ENCODE measurements at places on chromosomes 6 and 20. TPM values are rescaled to one million over a fixed set of nuclear protein-coding genes. Genes with fewer than 3 reads are reported as not detected.
A peak's percentile ranks its signal among the peaks of the same experiment; 100 is the strongest.

The SPATA25 gene
- total RNA-seq, result 0.41 TPM

The PLTP gene
- 61.0 TPM for total RNA-seq

- H3K4me1 ChIP-seq, result no peaks in the 10 kb centered on the region
- no peak for DNase-seq
- H3K27me3 ChIP-seq, result no peaks in the 10 kb centered on the region
- H3K36me3 ChIP-seq, result peaks cover 7% of the 10 kb centered on the region
- no peak overlapping the region for H3K4me3 ChIP-seq
These were observed 421.4 kb upstream of the ID4 start for GRCh38 chr6:19415605-19416326.

GRCh38 chr6:63643862-63644261, 8.3 kb downstream of the PHF3 start:
- peaks cover 35% of the 10 kb centered on the region for H3K4me1 ChIP-seq
- no peak overlapping the region for H3K27ac ChIP-seq
- no peak for DNase-seq
- no peaks in the 10 kb centered on the region for H3K36me3 ChIP-seq
- H3K27me3 ChIP-seq, result no peaks in the 10 kb centered on the region

- H3K27ac ChIP-seq, result no peak overlapping the region
- DNase-seq, result no peak
- peaks cover 32% of the 10 kb centered on the region for H3K4me1 ChIP-seq
- peaks cover 85% of the 10 kb centered on the region for H3K27me3 ChIP-seq
- peak overlapping the region; percentile 64 for H3K4me3 ChIP-seq
These were observed 12.9 kb upstream of the PRSS16 start for GRCh38 chr6:27234576-27234975.

GRCh38 chr20:38897267-38897666, 28.9 kb upstream of the FAM83D start:
- peaks cover 39% of the 10 kb centered on the region for H3K27me3 ChIP-seq
- DNase-seq, result no peak
- no peaks in the 10 kb centered on the region for H3K36me3 ChIP-seq
- no peak overlapping the region for H3K27ac ChIP-seq

DNA sequence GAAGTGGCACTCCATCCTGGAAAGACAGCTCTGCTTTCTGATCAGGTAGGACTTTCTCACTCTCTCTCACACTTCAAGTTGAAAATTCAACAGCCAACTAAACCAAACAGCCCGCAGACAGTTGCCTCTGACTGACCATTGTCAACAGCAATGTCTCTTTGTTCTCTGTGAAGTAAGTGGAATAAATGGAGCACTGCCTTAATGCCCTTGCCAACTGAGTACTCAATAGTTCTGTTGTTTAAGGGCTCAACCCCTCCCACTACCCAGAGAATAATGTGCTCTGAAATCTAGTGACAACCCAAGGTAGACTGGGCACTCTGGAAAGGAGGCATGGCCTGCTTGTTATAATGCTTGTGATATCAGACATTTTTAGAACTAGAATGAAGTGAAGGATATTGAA, 16.8 kb upstream of the BCLAF1 start:
- H3K4me1 ChIP-seq, result peaks cover 15% of the 10 kb centered on the region
- no peak overlapping the region for H3K27ac ChIP-seq
- no peaks in the 10 kb centered on the region for H3K27me3 ChIP-seq
- H3K4me3 ChIP-seq, result no peak overlapping the region

DNA sequence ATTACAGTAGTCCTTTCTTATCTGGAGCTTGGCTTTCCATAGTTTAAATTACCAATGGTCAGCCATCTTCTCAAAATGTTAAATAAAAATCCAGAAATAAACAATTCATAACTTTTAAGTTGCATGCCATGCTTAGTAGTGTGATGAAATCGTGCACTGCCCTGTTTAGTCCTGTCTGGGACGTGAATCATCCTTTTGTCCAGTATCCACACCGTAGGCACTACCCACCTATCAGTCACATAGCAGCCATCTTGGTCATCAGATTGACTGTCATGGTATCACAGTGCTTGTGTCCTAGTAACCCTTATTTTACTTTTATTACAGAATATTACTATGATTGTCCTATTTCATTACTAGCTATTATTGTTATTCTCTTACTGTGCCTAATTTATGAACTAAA, 924.1 kb downstream of the EYS start:
- H3K27me3 ChIP-seq, result no peaks in the 10 kb centered on the region
- H3K27ac ChIP-seq, result no peak overlapping the region
- H3K4me3 ChIP-seq, result no peak overlapping the region
- no peak for DNase-seq
- no peaks in the 10 kb centered on the region for H3K36me3 ChIP-seq

DNA sequence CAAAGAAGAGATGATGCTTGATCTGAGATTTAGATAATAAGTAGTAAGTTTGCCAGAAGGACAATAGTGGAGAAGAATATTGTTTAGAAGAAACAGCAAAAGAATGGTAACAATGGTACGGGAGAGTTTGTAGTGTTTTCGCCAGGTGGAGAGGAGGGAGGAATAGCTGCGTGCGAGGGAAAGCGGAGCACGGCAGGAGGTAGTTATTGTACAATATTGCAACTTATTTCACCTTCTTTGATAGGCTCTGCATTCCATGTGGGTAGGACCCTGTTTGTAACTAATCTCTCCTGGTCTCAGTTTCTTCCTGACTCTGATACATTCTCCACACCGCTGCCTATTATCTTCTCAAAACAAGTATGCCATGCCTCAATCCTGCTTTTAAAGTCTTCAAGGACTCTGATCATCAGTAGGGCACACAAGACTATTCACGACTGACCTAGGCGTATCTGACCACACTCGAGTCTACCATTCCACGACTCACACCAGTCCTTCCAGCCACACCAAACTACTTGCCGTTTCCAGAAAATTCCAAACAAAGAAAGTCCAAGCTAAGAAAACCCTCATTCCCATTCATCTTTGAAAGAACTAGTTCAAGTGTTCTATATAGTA, 1.1 kb downstream of the PPIL4 start:
- H3K27ac ChIP-seq, result peak overlapping the region; percentile 99
- no peaks in the 10 kb centered on the region for H3K36me3 ChIP-seq
- DNase-seq, result no peak
- H3K4me1 ChIP-seq, result peaks cover 30% of the 10 kb centered on the region
- H3K4me3 ChIP-seq, result peak overlapping the region; percentile 97
